ENCODE measurements at places on chromosomes 6 and 20.

GRCh38 chr20:48017509-48017908 is 232.2 kb upstream of the SULF2 start:
- DNase-seq: no peak

- DNase-seq: no peak
Observed at GRCh38 chr20:47350181-47350550, 6.3 kb downstream of the ZMYND8 start.

DNA sequence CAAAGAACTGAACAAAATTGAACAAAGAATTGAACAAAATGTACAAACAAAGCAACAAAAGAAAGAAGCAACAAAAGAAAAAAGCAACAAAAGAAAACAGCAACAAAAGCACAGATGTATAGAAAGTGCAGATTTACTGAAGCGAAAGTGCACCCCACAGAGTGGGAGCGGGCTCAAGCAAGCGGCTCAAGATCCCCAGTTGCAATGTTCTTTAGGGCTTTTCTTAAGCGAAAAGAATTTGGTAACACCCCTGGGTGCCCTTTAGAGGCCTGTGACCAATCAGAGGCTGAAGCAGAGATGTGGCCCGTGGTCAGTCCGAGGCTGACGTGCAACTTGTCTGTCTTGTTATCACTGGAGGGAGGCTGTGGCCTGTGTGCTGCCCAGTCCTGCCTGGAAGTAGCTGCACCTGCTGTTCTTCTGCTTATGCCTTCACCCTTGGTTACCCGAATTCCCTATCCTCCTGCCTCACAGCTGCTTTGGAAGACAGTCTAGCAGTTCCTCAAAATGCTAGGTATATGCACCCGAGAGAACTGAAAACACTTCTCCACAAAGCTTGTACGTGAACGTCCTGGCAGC is 13.2 kb upstream of the KIF25 start:
- DNase-seq: no peak

DNA sequence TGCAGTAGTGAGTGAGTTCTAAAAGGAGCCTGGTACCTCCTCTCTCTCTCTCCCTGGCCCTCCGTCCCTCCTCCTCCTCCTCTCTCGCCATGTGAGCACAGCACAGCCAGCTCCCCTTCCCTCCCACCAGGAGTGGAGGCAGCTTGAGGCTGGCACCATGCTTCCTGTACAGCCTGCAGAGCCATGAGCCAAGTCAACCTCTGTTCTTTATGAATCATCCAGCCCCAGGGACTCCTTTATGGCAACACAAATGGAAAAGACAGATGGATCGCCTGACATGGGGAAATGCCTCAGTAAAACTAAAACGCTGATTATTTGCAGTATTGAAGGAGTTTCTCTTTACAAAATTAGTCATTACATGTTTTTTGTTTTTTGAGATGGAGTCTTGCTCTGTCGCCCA is 233.7 kb upstream of the ARID1B start:
- no peak for DNase-seq

DNA sequence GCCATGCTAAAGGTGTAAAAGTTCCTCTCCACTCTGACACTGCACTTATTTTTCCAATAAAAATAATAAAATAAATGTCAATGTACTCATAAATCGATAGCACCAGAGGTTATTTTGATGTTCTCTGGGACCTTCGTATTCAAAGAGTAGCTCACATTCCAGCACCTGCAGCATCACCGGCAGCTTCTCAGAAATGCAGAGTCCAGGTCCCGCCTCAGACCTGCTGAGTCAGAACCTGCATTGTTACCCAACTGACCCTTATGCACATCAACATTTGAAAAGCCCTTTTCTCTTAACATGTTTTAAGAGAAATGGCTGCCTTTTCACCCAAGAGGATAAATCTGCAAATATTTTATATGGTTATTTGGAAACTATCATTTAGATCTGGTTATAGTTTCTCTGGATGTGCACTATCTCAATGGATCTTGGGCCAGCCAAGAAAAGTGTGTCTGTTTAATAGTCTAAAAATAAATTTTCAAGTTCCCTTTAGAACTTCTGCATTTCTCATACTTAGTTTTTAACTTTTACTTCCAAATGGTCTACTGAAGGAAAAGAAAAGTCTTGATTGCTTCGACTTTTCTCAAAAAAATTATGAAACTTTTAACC is 216.2 kb upstream of the PRDM1 start:
- DNase-seq: no peak

GRCh38 chr6:144314562-144314961 is 29.4 kb downstream of the UTRN start:
- no peak for DNase-seq

DNA sequence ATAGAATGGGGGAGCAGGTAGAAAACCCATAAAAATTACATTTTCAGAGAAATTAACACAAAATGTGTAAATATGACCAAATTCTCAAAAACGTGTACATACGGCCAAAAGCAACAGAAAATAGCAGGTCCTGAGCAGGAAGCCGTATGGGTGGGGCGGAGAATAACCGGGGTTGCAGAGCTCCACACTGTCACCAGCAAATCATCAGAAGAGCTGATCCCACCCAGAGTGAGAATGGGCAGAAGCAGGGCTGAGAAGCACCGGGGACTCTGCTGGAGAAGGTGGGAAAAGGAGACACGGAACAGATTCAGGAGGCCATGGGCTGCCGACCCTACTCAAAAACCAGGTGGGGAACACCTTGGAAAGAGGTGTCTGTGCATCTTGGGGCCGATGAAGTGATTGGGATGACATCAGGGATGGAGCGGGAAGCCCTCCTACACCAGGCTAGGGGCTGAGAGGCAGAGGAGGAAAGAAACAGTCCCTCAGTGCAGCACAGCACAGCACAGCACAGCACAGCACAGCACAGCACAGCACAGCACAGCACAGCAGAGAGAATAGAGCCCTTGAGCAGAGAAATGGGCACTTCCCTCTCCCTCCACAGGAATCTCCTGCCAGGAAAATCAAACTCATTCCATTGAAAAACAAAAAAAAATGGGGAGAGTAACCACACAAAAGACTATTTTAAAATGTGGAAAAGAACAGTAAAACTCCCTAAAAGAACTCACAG is 22.3 kb downstream of the STX7 start:
- no peak for DNase-seq

Measured in HCT116 (cell line).